Fibroblast of lung (primary cell): ENCODE measurements at places on chromosomes 1 and 21. TPM values are rescaled to one million over a fixed set of nuclear protein-coding genes. Genes with fewer than 3 reads are reported as not detected.

The SPRR2E gene
- not detected in 2 replicates for total RNA-seq

The AGMAT gene
- total RNA-seq, result 1.0 and 1.2 TPM in 2 replicates

The ITLN1 gene
- under 0.01 TPM in 1 of 2 replicates, not detected in the other for total RNA-seq

The CD247 gene
- not detected in 2 replicates for total RNA-seq

The ILDR2 gene
- total RNA-seq, result under 0.01 TPM in 2 replicates

The PALMD gene
- total RNA-seq, result 0.51 and 1.5 TPM in 2 replicates
